ENCODE measurements at places on chromosomes 7 and 10.

DNA sequence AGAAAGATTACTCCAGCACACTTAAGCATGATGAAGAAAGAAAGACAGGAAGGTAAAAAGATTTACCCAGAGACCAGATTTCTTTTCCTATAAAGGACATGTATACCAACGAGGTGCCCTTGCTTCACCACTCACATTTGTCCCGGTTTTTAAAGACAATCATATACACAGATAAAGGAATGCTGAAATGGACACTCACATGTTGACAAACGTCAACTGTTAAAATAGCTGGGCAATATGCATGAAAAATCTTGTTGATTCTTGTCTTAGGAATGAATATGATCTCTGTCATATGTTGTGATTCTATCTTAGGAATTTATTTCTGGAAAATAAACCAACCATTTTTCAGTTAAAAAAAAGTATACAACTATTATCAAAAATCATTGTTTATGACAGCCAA lies 158.2 kb downstream of the SRPK2 start:
- no peak for DNase-seq

- DNase-seq = no peak
These were observed 116.9 kb upstream of the SVIL start for GRCh38 chr10:29751684-29752083.

GRCh38 chr7:154882931-154883474 lies 119.9 kb downstream of the PAXIP1 start:
- DNase-seq = no peak

DNA sequence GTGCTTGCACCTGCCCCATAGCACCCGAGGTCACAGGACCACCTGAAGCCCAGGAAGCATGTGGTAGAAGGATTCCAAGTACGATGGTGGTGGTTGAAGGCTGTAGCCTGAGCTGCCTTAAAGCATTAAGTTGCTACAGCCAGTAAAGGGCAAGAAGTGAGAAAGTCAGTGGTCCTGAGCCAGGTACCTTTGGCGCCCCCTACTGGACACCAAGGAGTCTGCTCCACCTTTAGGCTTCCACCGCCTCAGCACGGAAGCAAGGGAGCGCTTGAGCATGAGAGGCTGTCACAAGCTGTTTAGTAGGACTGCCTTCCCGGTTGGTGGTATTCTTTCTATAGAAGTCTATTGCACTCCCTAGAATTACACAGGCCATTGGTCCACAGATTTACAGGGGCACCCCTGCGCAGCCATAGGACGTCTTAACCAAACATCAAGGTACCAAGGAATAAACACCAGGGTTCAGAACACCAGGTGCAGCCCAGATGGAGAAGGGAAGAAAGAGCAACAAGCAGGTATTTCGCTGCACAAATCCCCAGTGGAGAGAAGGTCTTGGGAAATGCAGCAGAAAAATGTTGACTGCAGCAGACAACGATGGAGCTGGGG lies 2.2 kb downstream of the CRTAC1 start:
- peak; percentile 78 for DNase-seq

DNA sequence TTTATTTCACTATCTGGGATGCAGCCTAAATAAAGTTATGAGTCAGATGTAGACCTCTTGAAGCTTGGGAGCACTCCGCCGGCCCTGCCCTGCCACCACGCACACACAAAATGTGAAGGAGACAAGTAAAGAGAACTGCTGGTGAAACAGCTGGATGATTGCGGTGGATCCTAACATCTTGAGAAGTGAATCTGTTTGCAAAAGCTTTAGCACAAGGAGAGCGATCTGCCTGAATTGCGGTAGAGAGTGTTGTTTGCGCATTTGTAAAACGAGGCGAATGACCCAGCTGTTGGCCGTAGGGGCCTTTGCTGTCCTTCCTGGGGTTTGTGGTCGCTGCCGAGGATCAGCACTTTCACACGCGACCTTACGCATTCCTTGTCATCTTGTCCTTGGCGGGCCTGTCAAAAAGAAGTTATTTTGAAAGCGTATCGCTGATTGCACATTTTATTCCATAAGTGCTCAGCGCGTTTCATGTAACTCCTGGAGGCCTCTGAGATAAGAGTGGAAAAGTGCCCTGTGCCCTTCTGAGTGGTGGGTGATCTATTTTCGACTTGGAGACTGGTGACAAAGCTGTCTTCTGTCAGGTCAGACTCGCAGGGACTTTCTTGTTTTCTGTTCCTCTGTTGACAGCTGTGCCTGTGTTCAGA lies 40.8 kb downstream of the RBM20 start:
- DNase-seq = no peak

GRCh38 chr10:110918269-110918642 lies 724 bp downstream of the BBIP1 start:
- DNase-seq = no peak

DNA sequence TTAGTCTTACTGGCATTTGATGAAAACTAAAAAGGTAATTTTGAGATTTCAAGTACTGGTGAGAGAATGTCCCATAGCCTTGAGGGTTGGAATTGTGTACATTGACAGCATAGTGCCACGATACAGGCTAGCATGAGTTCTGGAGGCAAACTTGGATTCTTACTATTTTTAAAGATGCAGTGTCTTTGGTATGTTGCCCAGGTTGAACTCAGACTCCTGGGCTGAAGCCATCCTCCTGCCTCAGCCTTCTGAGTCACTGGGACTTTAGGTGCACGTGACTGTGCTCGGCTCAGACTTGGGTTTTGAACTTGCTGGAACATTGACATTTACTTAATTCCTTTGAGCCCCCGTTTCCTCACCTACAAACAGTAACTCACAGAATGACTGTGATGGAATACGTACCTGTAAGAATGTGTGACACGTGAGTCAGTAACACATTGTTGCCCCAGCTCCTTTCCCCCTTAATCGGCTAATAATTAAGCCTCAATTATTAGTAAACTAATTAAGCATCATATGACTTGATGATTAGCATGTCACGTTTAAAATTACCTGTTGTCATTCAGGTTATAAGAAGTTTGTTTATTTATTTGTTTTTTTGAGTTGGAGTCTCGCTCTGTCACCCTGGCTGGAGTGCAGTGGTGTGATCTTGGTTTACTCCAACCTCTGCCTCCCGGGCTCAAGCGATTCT lies 10.6 kb downstream of the DNAJB6 start:
- DNase-seq = no peak

DNA sequence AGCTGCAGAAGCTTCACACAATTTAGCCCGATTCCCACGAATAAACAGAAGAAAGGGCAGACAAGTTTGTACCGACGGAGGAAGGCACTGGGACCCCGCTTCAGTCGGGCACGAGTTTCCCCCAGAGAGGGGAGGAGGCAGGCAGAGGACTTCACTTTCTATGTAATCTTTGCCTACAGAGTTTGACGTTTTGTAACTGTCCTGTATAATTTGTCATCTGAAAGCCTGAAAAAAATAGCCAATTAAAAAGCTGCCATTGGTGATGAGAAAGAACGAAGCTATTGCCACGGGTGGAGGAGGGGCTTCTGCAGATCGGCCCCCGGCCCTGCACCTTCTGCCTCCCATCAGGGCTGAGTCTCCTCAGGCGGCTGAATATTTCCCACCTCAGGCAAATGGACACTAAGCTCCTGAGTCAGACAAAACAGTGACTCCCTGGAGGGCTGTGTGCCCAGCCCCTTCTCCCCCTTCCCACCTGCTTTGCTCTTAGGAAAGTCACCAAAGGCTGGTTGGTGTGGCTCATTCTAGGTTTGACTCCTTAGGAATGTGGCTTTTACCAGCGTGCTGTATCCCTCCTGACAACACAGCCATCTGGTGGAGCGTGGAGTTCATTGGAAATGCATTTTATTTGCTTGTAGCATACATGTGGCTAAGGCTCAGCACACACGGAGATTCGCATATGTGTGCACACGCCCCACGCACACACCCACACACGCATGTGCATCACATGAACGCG lies 117.4 kb downstream of the VIPR2 start:
- no peak for DNase-seq

DNA sequence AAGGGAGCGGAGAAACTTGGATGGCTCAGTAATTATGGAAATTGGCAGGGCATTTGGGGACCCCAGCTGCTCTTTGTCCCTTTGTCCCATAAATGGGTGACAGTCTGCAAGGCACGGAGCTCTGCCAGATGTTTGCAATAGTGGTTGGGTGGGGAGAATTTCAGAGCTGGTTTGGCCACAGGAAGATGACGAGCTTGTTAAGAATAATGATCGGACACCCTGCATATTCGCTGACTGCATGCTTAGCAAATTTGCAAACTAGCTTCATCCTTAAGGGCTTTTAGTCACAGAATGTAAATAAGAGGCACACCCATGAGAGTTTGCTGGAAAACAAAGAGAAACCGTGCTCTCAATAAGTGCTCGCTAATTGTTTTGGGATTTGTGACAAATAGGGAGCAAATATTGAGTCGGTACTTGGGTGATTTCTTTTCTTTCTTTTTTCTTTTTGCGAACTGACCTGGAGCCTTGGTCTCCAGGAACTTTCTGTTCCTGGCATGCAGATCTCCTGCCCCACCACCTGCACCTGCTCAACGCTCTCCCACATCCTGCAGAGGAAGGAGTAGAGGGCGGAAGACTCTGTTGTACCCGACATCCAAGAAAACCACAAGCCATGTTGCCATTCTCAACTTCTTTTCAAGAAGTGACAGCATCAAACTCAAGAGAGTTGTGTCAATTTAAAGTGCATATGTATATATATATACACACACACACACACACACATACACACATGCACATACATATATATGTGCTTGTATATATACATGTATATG lies 238.9 kb downstream of the CAMK1D start:
- no peak for DNase-seq

DNA sequence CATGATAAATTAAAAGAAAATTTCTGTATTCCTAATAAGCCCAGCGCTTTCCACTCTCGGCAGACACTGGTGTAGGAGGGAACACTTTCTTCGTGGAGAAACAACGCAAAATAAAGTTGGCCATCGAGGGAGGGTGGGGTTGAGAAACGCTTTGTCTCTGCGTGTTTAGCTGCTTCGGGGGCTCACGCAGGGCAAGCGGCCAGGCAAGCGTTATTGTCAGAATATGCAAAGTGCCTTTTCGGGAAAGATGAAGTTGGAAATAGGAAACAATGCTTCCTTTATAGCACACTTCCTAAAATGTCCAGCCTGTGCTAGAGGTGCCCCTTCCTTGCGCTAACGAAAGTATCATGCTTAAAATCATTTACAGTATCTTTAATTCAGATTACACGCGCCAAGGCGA lies 1.9 kb upstream of the EBF3 start:
- no peak for DNase-seq

GRCh38 chr7:37277513-37277912 lies 171.2 kb downstream of the ELMO1 start:
- DNase-seq = no peak

GRCh38 chr7:74606101-74606908 lies 51.2 kb upstream of the GTF2I start:
- DNase-seq = peak; percentile 68

Measured in GM12891 (cell line).